ENCODE measurements at places on chromosomes 4 and X.

DNA sequence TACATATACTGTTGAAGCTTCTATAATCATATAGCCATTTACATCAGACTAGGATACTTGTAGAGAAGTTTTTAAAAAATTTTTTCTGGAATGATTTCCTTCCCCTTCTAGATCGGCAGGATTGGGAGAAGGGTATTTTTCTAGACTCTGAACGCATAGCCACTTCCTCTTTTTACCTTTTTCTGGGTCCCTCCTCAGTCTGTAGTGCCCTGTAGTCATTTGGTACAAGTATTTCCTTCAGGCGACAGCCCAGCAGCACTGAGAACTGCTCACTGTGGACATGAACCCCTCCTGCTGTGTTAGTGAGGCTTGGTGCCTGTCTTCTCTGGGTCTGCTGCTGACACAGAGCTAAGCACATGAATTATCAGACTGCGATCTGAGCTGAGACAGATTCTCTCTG, 255.4 kb downstream of the ARHGAP10 start:
- DNase-seq, result no peak

GRCh38 chrX:115602729-115603389, 41.9 kb downstream of the PLS3 start:
- DNase-seq, result no peak

GRCh38 chrX:7596822-7597221, 246.1 kb upstream of the VCX start:
- DNase-seq, result no peak

DNA sequence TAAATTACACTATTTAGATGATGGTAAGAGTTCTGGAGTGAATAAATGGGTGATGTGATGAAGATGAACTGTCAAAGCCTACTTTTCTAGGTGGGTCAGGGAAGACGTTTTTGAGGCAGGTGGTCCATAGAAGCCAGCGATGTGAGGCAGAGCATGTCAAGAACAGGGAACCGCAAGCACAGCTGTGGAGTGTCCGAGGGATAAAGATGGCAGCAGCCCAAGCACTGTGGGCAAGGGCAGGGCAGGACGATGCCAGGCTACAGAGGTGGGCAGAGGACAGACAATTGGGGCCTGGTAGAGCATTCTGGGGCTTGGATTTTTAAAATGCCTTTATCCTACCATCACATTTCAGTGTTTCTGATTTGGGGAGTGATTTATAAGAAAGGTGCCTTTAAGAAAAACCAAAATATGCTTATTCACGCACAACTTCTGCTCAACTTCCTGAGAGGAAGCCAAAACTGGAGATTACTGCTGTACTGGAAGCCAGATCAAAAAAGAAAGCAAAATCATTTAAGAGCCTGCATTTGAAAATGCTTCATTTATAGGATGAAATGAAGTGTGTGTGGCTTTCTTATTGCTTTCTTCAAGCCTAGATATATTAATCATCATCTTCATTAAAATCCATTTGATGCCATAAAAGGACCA, 119.0 kb upstream of the WDR17 start:
- DNase-seq, result no peak

DNA sequence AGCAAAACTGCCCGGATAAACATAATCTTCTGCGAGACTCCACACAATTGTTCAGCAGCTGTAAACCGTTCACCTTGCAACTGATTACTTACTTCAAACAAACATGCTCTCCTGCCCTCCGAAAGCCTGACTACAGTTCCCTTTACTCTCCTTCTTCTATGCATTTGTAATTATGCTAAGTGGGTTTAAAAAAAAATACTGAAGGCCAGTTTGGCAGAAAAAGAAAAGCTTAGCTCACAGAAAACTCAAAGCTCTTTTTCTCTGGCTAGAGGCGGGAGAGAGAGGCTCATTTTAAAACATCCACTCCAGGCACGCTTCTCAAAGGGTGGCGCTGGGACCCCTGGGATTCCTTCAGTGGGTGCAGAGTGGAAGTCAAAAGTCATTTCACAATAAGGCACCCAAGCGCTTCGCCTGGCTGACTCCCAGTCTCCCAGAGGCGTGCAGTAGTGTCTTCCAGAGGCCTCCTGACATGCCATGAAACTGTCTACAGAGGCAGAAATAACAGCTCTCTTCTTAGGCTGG, 1.9 kb downstream of the DHRSX start:
- no peak for DNase-seq

DNA sequence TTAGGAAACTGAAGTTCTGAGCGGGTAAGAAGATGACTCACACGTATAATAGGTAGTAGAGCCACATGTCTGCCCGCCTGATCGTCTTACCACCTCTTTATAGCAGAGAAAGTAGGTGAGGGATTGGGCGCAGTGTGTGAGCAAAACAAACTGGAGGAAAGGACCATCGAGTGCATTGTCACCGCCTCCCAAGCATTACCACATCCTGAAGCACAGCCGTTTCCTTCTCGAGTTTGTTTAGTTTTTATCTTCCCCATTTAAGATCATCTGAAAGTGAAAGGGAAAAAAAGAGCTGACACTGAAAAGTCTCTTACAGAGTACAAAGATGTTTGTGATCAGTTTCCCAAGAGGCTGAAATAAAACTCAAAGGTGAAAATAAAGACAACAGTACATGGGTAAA, 14.8 kb downstream of the PDK3 start:
- DNase-seq, result no peak

DNA sequence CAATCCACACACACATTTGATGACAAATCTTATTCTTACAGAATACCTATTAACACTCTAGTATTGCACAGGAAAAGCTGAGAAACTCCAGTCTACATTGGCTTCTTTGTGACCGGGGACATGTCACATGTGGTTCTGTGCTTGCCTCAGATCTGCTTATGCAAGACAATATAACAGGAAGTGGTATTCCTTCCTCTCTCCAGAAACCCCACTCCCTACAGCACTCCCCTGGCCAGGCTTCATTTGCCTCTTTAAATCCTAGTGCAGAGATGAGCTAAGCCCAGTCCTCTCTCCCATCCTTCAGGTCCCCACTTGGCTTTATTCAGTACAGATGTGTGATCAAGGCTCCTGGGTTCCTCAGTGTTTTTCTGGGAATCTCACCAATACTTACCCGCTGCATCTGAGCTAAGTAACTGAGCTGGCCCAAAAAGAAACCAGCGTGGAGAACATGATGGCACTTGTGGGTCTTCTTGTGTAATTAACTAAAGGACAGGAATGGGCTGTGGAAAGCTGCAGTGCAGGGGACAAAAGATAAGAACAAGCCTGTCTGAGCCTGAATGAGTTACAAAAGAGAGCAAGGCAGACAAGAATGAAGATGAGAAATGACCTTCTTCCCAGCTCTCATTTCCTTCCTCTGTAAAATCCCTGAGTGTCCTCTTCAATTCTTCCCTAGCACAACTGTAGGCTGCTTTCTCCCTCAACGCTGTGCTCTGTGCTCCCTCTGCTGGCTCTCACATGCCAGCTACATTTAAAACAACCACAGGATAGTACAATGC, 105.6 kb downstream of the HNRNPD start:
- DNase-seq, result peak; percentile 13

GRCh38 chr4:23456864-23457263, 433.0 kb downstream of the PPARGC1A start:
- no peak for DNase-seq

GRCh38 chr4:184324939-184325477, 107.3 kb upstream of the ENPP6 start:
- no peak for DNase-seq

DNA sequence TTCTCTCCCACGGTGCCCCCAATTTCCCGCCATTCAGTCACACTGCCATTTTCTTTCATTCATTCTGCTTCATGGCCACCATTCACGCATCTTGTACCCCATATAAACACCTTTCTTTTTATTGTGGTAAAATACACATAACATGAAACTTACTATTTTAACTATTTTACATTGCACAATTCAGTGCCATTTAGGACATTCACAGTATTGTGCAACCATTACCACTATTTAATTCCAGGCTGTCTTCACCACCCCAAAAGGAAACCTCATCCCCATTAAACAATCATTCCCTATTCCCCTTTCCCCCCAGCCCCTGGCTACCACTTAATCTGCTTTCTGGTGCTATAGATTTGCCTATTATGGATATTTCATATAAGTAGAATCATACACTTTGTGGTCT, 15.9 kb downstream of the SPACA5 start:
- DNase-seq, result no peak

DNA sequence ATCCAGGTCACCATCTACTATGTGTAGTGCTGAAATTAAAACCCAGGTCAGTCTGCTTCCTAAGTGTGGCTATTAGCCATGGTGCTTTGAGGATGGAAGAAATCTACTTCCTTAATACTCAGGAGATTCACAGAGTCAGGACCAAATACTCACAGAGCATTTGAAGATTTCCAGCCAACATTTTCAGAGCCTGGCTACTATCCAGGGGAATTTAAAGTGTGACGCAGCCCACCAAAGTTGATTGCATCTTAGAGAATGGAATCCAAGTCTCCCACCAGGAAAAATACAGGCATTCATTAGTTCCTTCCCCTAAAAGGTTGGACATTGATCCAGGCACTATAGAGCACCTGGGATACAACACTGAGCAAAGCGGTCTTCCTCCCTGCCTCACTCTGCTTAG, 83.8 kb downstream of the HS3ST1 start:
- no peak for DNase-seq

GRCh38 chr4:80521438-80521837, 185.9 kb downstream of the CFAP299 start:
- no peak for DNase-seq

GRCh38 chr4:39083164-39083563, 21.1 kb downstream of the KLHL5 start:
- DNase-seq, result no peak

DNA sequence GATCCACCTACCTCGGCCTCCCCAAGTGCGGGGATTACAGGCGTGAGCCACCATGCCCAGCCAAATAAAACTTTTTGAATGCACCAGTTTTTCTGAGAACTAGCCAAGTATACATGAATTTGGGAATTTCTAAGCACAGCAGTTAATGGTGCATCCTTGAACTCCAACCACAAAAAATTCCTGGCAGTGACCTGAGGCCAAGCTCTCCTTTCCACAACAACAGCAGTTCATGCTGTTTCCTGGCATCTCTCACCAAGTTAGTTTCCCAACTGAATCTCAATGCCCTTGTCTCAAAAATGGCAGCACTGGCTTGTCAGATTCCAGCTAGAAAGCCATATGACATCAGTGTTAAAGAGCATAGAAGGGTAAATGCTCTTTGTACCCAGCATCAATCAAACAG, 15.9 kb upstream of the XKRX start:
- no peak for DNase-seq

GRCh38 chr4:8525383-8526120, 54.6 kb upstream of the GPR78 start:
- DNase-seq, result no peak

GRCh38 chr4:145551660-145552059, 67.5 kb upstream of the MMAA start:
- DNase-seq, result no peak

DNA sequence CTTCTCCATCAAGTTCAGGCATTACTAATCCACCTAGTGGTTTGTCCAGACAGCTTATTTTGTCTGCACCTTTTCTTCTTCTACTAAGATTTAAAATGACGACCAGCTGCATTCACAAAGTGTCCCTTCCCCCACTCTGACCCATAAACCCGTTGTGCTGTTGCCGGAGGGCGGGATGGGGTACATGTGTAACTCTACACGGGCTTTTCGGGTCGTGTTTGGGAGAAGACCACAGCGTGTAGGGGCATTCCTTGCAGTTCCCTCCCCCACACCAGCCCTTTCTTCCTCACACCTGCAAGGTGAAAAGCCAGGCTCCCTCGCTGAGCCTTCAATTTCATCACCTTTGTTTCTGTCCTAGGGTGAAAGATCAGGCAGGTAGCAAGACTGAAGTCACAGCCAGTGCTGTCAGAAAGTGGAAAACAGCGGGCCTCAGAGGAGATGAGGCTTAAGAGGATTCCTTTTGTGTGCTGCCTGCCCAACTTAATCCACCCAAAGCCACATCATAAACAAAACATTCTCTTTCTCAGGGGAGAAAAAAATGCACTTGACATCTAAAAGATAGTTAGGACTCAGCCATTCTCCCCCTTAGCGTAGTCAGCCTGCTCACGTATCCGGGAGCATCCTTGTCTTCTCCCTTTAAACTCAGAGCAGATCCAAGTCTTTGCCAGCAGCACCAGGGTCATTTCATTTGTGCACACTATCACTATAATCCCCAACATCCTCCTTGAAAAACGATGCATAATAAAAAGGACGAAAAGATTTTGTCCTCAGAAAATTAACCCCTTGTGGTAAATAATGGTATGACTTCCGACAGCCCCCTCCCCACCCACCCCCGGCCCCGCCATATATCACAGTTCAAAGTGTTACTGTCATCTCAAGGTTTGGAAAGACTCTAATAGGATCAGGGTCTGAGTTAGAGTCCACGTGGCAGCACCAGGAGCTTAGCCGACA, 599.0 kb downstream of the RAB28 start:
- no peak for DNase-seq

GRCh38 chr4:113969709-113970334, 9.6 kb downstream of the ARSJ start:
- DNase-seq, result no peak

GRCh38 chr4:114361249-114361648, 237.4 kb upstream of the UGT8 start:
- no peak for DNase-seq

DNA sequence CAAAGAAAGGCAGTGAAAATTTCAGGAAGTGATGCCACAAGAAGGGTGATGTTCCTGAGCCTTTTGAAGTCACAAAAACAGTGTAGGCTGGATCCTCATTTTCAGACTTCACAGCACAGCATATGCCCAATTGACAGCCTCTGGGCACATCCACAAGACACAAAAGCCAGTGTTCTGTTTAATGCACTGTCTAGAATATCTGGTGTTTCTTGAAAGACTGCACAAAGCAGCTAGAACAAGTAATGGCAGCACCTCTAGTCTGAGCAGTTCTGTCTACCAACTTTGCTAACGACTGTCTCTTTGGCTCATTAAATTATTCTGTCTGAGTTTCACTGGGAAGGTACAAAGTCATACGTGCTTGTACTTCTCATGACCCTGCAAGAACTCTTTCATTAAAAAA, 417.1 kb upstream of the GALNT7 start:
- DNase-seq, result no peak

GRCh38 chrX:37347420-37347819, 1.7 kb upstream of the PRRG1 start:
- no peak for DNase-seq

- no peak for DNase-seq
Observed at GRCh38 chr4:124188595-124188994, 523.9 kb downstream of the ANKRD50 start.

DNA sequence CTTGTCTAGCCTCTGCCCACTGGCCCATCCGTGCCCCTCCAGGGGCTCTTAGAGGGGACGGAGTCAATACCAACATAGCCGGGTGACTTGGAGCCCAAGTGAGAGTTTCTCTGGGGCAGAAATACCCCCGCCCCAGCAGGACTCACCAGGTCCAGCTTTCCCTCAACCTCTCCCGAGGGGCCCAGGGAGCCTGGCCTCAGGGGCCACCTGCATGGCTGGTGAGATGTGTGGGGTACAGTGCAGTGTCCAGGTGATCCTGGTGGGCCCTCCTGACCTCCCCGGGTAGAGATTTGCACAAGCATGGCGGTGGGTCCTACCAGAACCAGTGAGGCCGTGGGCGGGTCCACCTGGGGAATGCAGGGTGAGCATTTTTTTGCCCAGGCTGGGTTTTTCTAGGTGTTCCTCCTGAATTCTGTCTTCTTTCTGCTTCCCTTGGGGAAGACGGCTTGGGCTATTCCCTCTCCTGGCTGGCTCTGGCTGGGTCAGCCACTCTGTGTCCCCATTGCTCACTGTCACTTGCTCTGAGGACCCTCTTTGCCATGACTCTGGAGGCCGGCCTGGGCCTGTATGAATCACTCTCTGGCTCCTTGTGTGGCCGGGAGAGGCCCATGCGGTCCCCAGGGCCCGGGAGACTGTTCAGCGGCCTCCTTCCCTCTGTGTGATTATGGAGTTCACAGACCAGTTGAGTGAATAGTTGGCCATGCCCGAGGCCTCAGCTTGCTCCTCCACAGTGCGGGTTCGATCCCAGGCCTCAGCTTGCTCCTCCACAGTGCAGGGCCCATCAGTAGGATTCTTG, 71.0 kb upstream of the NKX1-1 start:
- DNase-seq, result no peak

All from AG04450 (cell line).